ENCODE measurements at places on chromosomes 5 and 9.

GRCh38 chr5:32852976-32853375, 141.9 kb downstream of the NPR3 start:
- peak; percentile 24 for DNase-seq

DNA sequence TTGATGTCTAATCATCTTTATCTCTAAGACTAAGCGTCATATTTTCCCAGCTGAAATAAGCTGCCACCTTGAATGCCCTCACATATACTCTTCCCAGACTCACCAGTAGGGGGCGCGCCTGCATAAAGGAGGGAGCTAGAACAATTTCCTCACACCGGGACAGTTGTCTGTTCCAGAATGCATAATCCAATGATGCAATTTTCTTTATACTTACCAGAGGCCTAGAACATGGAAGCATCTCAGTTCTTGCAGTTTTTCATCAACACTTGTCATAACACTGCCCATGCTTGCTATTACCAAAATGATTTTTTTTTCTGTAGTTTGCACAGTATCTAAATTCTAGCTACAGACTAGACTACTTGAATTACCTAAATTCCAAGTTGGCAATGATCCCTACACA, 203.9 kb downstream of the FRMD3 start:
- DNase-seq = peak; percentile 70

- DNase-seq = peak; percentile 32
Observed at GRCh38 chr5:80960531-80961375, 590 bp downstream of the RASGRF2 start.

DNA sequence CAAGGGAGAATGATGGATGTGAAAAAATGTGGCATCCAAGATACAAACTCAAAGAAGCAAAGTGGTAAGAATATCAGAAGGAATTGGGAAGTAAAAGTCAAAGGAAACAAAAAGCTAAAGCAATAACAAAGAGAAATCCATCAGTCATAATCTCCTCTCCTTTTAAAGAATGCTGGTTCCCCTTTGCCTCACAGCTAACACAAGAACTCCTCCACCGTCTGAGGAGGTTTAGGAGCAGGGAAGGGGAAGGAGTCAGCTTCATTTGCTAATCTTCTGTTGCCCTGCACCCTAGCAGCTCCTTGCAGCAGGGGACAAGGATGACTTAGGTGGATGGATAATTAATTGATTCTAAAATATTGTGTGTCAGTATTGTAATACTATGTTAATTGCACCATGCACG, 16.4 kb downstream of the CD274 start:
- no peak for DNase-seq

DNA sequence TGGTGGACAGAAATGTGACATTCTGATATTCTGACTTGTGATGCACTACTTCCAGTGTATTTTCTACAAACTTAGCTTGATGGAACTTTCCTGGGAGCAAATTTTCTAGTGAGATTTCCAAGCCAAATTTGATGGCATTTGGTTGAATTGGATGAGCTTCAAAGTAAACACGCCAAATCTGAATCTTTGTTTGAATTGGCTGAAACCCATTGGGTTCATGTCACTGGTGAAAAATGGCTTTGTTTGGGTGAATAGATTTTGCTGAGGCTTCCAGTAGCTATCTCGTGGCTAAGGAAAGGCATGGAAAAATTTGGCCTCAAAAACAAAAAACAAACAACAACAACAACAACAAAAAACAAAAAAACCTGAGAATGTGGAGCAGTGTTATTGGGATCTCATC, 271.1 kb upstream of the RPS23 start:
- DNase-seq = no peak

DNA sequence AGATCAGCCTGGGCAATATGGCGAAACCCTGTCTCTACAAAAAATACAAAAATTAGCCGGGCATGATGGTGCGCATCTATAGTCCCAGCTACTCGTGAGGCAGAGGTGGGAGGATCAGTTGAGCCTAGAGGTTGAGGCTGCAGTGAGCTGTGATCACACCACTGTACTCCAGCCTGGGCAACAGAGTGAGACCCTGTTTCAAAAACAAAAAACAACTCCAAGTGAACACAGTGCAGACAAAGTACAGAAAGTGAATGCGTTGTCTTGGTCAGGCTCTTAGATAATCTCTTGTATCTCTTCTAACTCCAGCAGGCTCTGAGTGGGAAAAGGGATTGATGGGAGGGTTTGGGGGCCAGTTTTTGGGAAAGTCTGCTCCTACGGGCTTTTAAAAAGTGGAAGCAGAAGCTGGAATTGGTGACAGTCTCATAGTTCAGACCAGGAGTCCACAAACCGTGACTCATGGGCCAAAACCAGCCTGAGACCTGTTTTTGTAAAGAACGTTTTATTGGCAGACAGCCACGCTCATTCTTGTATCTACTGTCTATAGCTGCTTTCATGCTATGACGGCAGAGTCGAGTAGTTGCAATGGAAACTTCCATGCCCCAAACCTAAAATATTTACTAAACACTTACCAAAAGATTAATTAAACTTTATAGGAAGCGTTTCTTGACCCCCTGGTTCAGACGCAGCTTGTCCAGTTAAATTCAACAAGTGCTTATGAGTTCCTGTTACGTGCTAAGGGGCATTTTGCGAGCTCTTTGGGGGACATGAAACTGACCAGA, 32.9 kb downstream of the NDST1 start:
- peak; percentile 96 for DNase-seq

Data from EL (cell line).